Placental pericyte (primary cell): ENCODE measurements at places on chromosomes 1 and 21. TPM values are rescaled to one million over a fixed set of nuclear protein-coding genes. Genes with fewer than 3 reads are reported as not detected.

Gene PLEKHA6
- 0.44 and 0.57 TPM in 2 replicates for total RNA-seq

Gene RPTN
- not detected in 2 replicates for total RNA-seq

Gene FAM20B
- 26.5 and 45.4 TPM in 2 replicates for total RNA-seq

Gene TSSK3
- total RNA-seq = 0.57 and 1.3 TPM in 2 replicates

Gene ANGPTL1
- total RNA-seq = 0.57 and 17.1 TPM in 2 replicates

Gene AMY2A
- not detected in 2 replicates for total RNA-seq

Gene FAM110D
- total RNA-seq = not detected in 2 replicates

Gene NTMT2
- not detected in 2 replicates for total RNA-seq

Gene CD164L2
- total RNA-seq = not detected in 2 replicates

Gene OR6N1
- total RNA-seq = not detected in 2 replicates

Gene PLEKHM2
- 62.7 and 95.0 TPM in 2 replicates for total RNA-seq

Gene LRRC71
- total RNA-seq = 0.14 TPM in 1 of 2 replicates, not detected in the other

Gene SETSIP
- total RNA-seq = not detected in 2 replicates

Gene CFAP74
- total RNA-seq = not detected in 2 replicates

Gene CELSR2
- total RNA-seq = 1.3 and 1.8 TPM in 2 replicates
